Ecto neural progenitor cell (in vitro differentiated cells): ENCODE measurements at places on chromosomes 7 and 10.
A peak's percentile ranks its signal among the peaks of the same experiment; 100 is the strongest.

DNA sequence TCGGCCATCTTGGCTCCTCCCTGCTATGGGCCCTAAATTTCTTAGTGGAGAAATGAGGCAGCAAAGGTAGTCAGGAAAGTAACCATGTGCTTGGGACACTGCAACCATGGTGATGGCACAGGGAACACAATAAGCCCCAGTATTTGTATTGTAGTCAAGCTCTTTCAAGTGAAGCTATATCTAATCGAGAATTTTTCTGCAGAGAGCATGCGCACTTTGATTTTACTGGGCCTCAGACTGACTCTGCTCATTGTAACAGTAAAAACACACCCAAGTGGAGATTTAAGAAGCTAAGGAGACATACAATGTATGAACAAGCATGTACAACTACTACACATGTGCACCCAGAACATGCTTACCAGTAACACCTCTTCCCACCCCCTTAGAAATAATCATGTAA lies 67.3 kb upstream of the TMEM229A start:
- DNase-seq, result no peak

DNA sequence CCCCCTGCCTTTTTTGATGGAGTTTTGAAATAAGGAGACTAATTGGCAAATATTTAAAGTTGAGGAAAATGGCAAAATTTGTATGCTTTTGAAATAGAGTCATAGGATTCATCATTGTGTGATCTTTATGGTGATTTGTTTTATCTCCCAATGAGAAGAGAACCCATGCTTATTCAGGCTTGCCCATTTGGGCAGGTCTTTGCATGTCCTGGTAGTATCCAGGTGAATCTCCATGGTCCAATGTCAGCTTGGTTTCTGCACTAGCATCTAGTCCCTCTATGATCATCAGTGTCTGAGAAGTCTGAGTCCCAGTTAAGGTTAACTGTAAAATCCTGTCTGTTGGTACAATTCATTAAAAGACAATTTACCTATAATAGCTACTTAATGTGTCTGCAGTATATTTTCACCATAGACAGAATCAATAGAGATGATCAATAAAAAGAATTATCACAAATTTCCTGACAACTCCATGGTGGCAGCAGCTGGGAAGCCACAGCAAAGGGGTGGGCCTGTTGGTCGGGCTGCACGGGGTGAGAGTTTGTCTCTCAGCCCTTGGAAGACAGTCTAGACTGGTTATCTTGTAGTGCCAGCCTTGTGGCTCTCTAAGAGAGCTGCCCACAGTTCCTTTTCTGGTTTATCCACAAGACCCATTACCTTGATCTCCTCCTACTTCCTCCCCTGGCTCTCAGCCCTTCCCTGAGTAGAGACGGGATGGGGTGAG lies 22.2 kb upstream of the BMPER start:
- no peak for DNase-seq

GRCh38 chr7:155867734-155868400 lies 55.6 kb upstream of the SHH start:
- DNase-seq, result peak; percentile 12

DNA sequence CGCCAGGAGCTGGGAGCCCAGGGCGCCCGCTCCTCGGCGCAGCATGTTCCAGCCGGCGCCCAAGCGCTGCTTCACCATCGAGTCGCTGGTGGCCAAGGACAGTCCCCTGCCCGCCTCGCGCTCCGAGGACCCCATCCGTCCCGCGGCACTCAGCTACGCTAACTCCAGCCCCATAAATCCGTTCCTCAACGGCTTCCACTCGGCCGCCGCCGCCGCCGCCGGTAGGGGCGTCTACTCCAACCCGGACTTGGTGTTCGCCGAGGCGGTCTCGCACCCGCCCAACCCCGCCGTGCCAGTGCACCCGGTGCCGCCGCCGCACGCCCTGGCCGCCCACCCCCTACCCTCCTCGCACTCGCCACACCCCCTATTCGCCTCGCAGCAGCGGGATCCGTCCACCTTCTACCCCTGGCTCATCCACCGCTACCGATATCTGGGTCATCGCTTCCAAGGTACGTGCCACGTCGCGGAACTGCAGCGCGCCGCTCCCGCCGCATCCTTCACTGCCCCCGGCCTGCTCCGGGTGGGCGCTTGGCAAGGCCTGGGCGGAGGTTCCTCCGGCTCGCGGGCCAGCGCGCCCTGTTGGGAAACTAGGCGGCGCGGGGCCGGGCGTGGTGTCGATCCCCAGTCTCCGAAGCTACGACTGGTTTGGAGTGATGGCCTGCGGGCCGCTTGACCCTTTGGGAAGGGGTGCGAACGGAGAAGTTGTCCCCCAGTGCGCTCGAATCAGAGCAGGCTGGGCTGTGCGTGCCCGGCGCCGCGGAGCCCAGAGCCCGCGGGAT lies 868 bp downstream of the EMX2 start:
- peak; percentile 85 for DNase-seq

DNA sequence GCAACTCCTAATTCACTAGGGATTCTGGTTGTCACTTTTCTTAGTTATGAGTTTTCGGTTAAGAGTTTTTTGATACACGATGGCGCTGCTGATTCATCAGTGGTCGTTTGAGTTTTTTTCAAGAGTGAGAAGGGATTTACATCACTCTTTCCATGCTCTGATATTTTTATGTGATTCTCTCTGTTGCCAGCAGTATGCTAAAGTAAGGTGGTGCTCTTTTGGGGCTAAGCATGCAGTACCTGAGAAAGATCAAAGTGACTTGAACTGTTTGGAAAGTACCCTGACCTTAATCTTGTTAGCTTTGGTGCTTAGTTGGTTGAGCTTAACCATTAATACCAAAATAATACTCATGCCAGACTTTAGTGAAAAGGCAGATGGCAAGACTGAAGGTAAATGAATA lies 28.1 kb downstream of the STAMBPL1 start:
- no peak for DNase-seq

GRCh38 chr7:30997316-30997715 lies 33.6 kb downstream of the GHRHR start:
- no peak for DNase-seq
